Activated CD4-positive, alpha-beta T cell treated with anti-CD3 and anti-CD28 coated beads, Interleukin-2, amount 10 ng/mL, durations not matched to agents 24 days and 14 days (primary cell): ENCODE measurements at places on chromosomes 6 and 20. TPM values are rescaled to one million over a fixed set of nuclear protein-coding genes. Genes with fewer than 3 reads are reported as not detected.
A peak's percentile ranks its signal among the peaks of the same experiment; 100 is the strongest.

DNA sequence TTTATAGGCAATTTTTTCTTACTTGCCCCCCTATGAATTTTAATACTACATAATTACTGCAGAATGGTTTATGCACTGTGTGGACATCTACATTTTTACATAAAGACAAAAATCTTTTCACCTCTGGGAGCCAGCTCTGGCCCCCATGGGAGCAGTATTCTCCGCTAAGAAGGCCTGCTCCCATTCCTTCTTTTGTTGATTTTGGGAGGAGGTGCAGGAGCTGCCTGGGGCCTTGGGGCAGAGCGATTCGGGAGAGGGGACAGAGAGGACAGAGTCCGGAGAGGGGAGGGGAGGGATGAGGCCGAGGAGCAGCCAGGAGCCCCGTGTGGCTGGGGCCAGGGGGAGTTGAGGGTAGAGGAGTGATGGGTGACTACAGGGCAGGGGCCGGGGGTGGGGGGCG is 452.0 kb downstream of the PREX1 start:
- DNase-seq, result no peak

- DNase-seq, result no peak
Measured at GRCh38 chr6:87396595-87397392, 11.0 kb upstream of the CFAP206 start.

GRCh38 chr20:15451241-15451640 is 1113.8 kb upstream of the FLRT3 start:
- no peak for DNase-seq

DNA sequence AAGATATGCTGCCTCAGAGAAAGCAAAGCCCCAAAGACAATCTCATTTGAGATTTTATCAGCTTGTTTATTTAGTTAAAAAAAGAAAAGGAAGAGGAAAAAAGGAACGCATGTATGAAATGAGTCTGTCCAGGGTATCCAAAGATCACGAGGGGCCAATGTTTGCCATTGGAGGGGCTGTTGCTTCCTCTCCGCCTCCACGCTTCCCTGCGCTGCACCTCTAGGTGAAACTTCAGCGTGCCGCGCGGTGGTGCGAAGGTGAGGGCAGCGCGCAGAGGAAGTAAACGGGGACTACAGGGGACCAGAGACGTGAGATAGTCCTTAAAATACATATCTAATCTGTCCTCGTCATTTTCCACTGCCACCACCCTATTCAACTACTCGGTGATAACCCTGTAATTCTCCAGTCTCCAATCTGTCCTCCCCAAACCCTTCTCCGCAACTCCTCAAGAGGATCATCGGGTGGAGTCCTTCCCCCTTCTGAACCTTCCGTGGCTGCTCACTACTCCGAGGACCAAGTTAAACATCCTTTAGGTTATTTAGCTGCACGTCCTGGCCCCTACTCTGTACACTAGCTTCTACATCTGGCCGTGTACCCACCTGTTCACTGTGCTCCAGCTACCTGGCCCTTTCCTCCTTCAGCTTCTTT is 1.1 kb upstream of the DCBLD1 start:
- peak; percentile 71 for DNase-seq

GRCh38 chr20:41669708-41670263 is 51.6 kb upstream of the CHD6 start:
- DNase-seq, result no peak

DNA sequence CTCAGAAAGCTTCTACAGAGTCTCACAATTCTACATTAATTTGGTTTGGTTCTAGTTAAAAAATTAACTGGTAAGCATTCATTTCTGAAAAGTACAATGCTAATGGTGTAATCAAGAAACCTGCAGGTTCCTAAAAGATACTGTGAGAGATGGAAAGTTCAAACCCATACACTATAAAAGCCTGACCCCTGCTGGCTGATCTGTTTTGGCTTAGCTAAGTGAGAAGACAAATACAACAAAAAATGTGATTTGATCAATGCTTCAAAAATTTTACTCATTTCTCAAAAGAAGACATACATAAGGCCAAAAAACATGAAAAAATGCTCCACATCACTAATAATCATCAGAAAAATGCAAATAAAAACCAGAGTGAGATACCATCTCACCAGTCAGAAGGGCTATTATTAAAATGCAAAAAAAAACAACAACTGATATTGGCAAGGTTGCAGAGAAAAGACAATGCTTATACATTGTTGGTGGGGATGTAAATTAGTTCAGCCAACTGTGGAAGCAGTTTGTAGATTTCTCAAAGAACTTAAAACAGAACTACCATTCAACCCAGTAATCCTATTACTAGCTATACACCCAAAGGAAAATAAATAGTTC is 102.8 kb downstream of the MOXD1 start:
- DNase-seq, result peak; percentile 75

GRCh38 chr6:106293116-106293515 is 32.4 kb downstream of the ATG5 start:
- DNase-seq, result no peak

DNA sequence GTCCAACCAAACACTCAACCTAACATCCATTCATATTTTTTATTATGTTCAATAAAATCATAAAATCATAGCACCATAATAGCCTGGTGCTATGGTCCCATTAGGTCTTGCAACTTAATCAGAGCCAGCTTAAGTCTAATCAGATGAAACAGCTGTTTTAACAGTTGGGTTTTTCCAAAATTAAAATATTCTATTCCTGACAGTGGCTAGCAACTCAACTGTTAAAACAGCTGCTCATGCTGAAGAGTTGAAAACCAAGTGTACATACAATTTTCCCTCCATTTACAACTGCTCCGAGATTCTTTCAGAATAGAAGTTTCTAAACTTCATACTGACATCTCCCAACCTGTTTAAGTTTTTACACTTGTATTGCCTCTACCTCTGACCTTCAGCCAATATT is 89.5 kb downstream of the UBE3D start:
- DNase-seq, result no peak

DNA sequence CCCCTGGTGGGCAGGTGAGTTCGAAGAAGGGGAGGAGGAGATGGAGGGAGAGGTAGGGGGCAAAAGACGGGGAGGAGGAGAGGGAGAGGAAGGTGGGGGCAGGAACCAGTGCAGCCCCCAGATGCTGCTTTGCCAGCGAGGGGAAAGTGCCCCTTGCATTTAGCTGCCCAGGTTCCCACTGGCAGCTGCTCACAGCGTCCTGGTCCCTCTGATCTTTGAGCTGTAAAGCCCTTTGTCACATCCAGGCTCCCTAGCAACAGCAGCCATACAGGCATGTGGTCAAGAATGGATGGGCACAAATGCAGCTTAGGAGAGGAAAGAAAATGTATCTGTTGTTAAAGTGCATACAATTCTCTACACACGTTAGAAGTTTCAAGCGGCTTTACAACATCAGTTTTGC is 160.9 kb downstream of the CD83 start:
- no peak for DNase-seq

DNA sequence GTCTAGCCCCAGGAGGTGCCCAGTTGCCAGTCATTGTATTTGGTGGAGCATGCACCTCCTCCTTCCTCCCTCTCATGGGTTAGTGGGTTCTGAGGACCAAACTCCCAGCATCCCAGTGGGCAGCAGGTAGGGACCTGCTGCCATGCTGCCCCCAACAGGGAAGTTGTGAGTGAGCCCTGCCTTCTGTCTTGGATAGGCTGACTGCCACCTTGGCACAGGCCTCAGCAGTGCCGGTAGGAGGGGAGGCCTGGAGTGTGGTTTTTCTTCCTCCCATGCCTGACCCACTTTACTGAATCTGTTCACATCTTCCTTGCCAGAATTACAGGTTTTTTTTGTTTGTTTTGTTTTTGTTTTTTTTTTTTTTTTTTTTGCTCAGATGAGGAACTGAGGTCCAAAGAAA is 24.5 kb downstream of the PLCG1 start:
- no peak for DNase-seq

GRCh38 chr20:11716239-11716944 is 201.3 kb upstream of the BTBD3 start:
- no peak for DNase-seq

FOXQ1 gene
- total RNA-seq, result not detected in 2 replicates

LY6G6C gene
- not detected in 2 replicates for total RNA-seq

ERVFRD-1 gene
- total RNA-seq, result not detected in 2 replicates

PLG gene
- 0.40 TPM in 1 of 2 replicates, not detected in the other for total RNA-seq

NDUFAF4 gene
- 71.8 and 74.4 TPM in 2 replicates for total RNA-seq

ENPP1 gene
- total RNA-seq, result 0.58 and 0.66 TPM in 2 replicates

THEMIS gene
- 14.3 and 15.3 TPM in 2 replicates for total RNA-seq

ATF6B gene
- 72.9 and 81.0 TPM in 2 replicates for total RNA-seq

CD83 gene
- 80.2 and 84.8 TPM in 2 replicates for total RNA-seq
